ENCODE measurements at places on chromosomes 3 and 15. TPM values are rescaled to one million over a fixed set of nuclear protein-coding genes. Genes with fewer than 3 reads are reported as not detected.

GALNT15 gene
- total RNA-seq: not detected

CYB561D2 gene
- 15.1 TPM for total RNA-seq

DNA sequence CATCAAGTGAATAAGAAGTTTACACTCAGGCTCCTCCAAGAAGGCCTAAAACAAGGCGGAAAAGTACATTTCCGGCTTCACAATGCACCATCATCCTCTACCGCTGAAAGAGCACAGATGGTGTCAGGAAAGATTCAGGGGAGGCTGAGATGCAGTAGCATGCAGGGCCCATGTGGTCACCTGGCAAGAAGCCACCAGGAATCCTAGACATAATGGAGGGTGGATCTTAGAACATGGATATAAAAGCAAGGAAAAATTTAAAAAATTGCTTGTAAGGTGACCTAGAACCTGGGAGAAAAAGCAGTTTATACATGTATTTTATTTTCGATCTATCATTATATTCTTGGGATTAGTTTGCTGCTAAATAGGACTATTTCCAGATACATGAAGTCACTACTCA, 21.9 kb upstream of the OTOL1 start:
- DNase-seq: no peak

- peak; percentile 85 for DNase-seq
Measured at GRCh38 chr15:74311734-74312444, 55.6 kb downstream of the CYP11A1 start.

DNA sequence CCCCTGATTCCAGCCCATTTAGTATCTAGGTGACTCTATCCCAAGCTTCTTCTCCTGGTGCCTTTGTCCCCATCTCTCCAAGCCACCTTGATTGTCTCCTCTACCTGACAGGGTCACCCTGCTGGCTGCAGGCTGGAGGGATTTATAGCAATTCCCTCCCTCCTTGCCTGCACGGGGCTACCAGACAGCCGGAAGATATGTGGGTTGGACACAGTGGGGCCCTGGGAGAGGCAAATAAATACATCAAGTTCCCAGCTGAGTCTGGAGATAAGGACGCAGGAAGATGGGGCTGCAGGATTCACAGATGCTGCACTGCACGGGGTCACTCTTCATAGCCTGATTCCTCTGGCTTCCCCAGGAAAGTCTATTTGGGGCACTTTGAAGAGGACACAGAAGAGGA, 9.3 kb upstream of the ISLR2 start:
- no peak for DNase-seq

DNA sequence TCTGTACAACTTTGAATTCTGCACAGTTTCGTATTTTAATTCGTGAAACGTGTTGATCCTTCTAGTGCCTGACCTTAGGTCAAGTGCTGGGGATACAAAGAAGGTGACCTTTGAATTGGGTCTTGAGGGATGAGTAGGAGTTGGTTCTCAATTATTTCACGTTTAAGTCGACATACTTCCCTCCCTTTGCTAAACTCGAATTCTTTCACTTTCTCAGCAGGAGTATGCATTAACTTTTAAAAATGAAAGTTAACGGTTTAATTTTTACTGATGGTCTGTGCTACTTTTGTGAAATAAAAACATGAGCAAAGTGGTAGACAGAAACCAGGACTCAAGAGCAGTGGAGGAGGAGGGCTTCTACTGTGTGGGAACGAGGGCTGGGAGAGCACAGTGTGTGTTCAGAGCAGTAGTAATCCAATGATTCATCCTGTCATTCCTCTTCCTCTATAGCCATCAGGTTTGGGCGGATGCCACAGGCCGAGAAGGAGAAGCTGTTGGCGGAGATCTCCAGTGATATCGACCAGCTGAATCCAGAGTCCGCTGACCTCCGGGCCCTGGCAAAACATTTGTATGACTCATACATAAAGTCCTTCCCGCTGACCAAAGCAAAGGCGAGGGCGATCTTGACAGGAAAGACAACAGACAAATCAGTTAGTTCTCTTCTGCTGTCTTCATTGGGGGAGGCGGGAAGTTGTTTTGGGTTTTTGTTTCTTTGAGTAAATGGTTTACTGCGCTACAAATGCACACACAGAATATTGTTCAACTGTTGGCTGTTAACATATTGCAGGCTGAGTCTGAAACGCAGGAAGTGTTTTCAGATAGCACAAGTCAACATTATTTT, 78.6 kb upstream of the TSEN2 start:
- peak; percentile 39 for DNase-seq

GRCh38 chr3:194121891-194122631, 13.9 kb upstream of the HES1 start:
- DNase-seq: no peak

Data from K562 (cell line).